ENCODE measurements at places on chromosomes 3 and 15.

- no peak for DNase-seq
These were observed 182.2 kb downstream of the MEGF11 start for GRCh38 chr15:66071160-66071920.

DNA sequence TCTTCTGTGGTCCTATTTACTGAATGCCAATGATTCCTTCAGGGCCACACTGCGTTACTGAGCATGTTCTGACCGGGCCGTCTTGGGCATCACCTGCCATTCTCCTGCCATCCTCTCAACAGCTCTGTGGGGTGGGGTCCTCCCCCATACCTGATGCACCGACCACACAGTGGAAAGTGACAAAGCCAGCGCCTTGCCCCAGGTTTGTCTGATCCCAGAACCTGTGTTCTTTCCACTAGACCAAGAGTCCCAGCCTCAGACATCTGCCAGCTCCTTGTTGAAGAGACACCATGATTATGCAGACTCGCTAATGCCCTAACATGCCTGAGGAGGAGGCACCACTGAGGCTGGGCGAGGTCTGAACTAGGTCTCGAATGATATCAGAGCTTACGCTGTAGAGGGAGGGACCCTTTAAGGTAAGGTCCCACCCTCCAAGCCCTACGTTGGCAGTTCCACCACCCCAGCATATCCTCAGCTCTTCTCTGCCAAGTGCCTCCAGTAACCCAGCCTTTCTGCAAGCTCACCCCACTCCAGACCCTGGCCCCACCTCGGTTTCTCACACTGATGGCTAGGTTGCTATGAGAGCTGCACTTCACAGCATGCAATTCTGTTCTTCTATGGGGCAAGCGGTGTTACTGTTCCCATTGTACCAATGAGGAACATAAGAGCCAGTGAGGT, 29.8 kb upstream of the PLXNA1 start:
- DNase-seq: no peak

DNA sequence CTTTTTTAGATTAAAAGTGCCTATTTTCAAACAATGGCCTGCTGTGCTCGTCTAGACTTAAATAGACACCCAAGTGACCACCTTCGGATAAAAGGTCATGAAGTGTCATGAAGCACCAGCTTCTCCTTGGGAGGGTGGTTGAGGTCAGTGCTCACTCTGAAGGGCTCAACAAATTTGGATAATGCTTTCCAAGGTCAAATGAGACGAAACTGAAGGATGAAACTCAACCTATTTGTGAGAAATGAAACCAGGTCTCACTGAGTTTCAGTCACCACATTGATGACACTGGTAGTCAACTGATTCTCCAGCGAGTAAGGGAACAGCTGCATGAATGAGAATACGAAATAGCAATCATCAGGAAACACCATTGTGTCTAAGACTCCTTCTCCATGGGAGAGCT, 852.6 kb downstream of the NTRK3 start:
- DNase-seq: no peak

- no peak for DNase-seq
These were observed 246.8 kb upstream of the STT3B start for GRCh38 chr3:31285833-31286486.

- DNase-seq: no peak
These were observed 268.3 kb downstream of the MEX3B start for GRCh38 chr15:81777546-81777945.

DNA sequence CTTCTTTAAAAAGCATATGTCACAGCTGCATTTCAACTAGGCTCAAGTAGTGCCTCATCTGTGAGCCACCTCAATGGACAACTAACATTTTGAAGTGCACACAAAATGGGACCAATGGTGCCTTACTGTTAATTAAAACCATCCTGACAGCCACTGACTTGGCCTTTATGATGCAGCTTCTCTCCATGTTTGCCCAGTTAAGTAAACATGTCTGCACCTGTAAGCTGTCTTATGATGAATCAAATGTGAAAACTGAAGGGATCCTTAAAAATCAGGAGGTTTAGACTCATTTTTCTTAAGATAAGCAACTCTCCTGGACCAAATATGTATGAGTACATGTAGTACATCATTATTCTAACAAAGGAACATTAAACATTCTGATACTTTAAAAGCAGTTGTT, 861.6 kb downstream of the ROBO1 start:
- DNase-seq: no peak

- DNase-seq: no peak
These were observed 210.2 kb downstream of the THSD4 start for GRCh38 chr15:71325481-71325880.

GRCh38 chr15:39710681-39711080, 72.0 kb downstream of the FSIP1 start:
- DNase-seq: no peak

GRCh38 chr3:104907507-104907906, 459.2 kb upstream of the ALCAM start:
- DNase-seq: peak; percentile 81

- DNase-seq: no peak
These were observed 48.1 kb downstream of the AMOTL2 start for GRCh38 chr3:134326126-134326525.

- DNase-seq: no peak
These were observed 10.5 kb downstream of the LOXL1 start for GRCh38 chr15:73936588-73937290.

GRCh38 chr3:86938416-86939105, 52.4 kb downstream of the VGLL3 start:
- DNase-seq: no peak

DNA sequence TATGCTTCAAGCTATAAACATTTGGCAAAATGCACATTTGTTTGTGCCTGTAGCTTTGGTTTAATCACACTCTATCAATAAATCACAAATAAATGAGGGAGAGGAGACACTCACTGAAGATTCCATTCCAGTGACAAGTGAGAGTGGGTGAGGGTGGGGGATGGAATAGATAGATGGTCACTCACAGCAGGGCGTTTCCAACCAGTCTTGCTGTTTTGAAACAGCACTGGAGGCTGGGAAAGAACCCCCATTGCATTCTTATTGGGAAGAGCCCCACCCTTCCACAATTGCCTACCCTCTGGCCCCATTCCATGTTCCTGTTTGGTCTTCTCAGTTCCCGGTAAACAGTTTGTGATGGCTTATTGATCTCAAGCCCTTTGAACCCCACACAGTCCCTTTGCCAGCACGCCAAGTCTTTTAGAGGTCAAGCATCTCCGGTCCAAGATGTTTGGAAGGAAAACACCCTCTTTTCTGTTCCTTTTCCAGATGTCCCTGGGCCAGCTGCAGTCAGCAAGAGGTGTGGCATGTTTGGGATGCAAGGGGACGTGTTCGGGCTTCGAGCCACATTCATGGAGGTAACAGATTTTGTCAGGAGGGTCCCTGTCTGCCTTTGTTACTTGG, 30.7 kb downstream of the LMCD1 start:
- DNase-seq: no peak

GRCh38 chr15:90550919-90551318, 21.2 kb downstream of the CRTC3 start:
- no peak for DNase-seq

DNA sequence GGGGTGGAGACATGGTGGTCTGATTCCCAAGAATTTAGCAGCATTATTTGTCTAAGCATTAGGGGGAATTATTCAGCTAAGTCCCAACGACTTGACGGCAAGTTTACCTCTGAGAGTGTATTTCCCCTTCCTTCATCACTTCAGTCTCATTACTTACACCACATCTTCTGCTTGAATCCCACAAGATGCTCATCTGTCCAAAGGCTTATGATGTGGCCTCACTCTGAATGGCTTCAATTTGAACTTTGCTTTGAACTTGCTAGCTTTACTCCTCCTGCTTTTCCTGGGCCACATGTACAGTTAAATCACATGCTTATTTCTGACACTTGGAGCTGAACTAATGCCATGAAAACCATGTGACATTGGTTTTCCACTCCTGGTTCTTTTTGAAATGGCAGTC, 231.3 kb upstream of the SATB1 start:
- no peak for DNase-seq

DNA sequence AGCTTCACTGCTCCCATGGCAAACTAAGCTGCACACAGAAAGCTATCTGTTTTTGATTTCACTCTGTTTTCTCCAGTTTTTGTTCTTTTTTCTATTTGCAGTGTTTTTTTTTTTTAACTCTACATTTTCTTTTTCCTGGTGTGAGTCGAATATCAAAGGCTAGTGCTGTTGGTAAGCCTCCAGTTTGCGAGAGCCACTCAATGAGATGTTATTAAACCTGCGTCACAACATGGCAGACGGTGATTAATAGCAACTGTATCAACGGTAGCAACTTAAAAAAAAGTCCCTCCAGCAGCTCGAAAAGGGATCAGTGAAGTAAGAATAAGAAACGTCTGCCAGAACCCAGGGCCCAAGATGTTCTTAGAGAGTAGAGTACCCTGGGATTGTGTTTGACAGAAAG, 84.1 kb downstream of the MEIS2 start:
- no peak for DNase-seq

GRCh38 chr3:111277226-111277625, 205.6 kb downstream of the NECTIN3 start:
- no peak for DNase-seq

- no peak for DNase-seq
These were observed 234.0 kb upstream of the PPP2R3A start for GRCh38 chr3:135731546-135731945.

Measured in pulmonary artery endothelial cell (primary cell).